ENCODE measurements at places on chromosomes 1 and 21. TPM values are rescaled to one million over a fixed set of nuclear protein-coding genes. Genes with fewer than 3 reads are reported as not detected.
A peak's percentile ranks its signal among the peaks of the same experiment; 100 is the strongest.

Gene TMEM50B
- 42.5 TPM for total RNA-seq

- no peak for DNase-seq
- no peaks in the 10 kb centered on the region for H3K36me3 ChIP-seq
- H3K4me1 ChIP-seq, result no peaks in the 10 kb centered on the region
- no peak overlapping the region for H3K27ac ChIP-seq
- H3K27me3 ChIP-seq, result no peaks in the 10 kb centered on the region
Observed at GRCh38 chr1:7899741-7900140, 40.9 kb downstream of the TNFRSF9 start.

GRCh38 chr1:161304927-161305866, 4.6 kb downstream of the MPZ start:
- no peaks in the 10 kb centered on the region for H3K27me3 ChIP-seq
- peak overlapping the region; percentile 3 for H3K27ac ChIP-seq
- H3K4me3 ChIP-seq, result peak overlapping the region; percentile 54
- H3K36me3 ChIP-seq, result no peaks in the 10 kb centered on the region
- DNase-seq, result no peak

Gene KCNJ10
- not detected for total RNA-seq

Gene RXRG
- not detected for total RNA-seq

DNA sequence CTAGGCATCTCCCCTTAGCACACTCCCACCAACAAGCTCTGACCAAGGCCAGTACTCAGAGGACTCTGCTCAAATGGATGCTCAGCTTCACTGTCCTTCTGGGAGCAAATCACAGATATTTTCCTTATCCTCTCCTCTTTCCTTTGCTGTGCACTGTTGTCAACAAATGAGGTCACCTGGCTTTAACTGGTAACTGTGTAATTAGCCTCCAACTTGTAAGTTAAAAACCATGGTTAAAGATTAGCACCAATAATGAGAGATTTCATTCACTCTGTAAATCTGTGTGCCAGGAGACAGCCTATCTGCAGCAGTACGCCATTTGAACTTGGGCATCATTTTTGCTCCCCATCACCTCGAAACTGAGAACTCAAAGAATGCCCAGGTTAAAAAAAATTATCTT, 149.5 kb downstream of the GABPA start:
- H3K4me1 ChIP-seq, result no peaks in the 10 kb centered on the region
- H3K4me3 ChIP-seq, result no peak overlapping the region
- no peaks in the 10 kb centered on the region for H3K27me3 ChIP-seq
- peaks cover 5% of the 10 kb centered on the region for H3K36me3 ChIP-seq
- H3K27ac ChIP-seq, result no peak overlapping the region
- no peak for DNase-seq

GRCh38 chr1:35112668-35113067, 33.5 kb downstream of the ZMYM1 start:
- H3K4me3 ChIP-seq, result no peak overlapping the region
- H3K4me1 ChIP-seq, result no peaks in the 10 kb centered on the region
- H3K27ac ChIP-seq, result no peak overlapping the region
- DNase-seq, result no peak

Gene PERM1
- total RNA-seq, result not detected

GRCh38 chr1:18137759-18138345, 30.3 kb downstream of the IGSF21 start:
- no peak overlapping the region for H3K27ac ChIP-seq
- peaks cover 7% of the 10 kb centered on the region for H3K4me1 ChIP-seq
- no peaks in the 10 kb centered on the region for H3K27me3 ChIP-seq
- no peaks in the 10 kb centered on the region for H3K36me3 ChIP-seq

GRCh38 chr1:40796939-40797667, 13.5 kb downstream of the KCNQ4 start:
- DNase-seq, result no peak
- H3K36me3 ChIP-seq, result no peaks in the 10 kb centered on the region
- no peak overlapping the region for H3K4me3 ChIP-seq
- H3K4me1 ChIP-seq, result peaks cover 29% of the 10 kb centered on the region
- H3K27ac ChIP-seq, result peak overlapping the region; percentile 18

GRCh38 chr21:35366394-35367080, 317.4 kb upstream of the RUNX1 start:
- peaks cover 12% of the 10 kb centered on the region for H3K4me1 ChIP-seq
- no peak for DNase-seq
- no peaks in the 10 kb centered on the region for H3K36me3 ChIP-seq
- H3K4me3 ChIP-seq, result no peak overlapping the region
- H3K27me3 ChIP-seq, result no peaks in the 10 kb centered on the region

DNA sequence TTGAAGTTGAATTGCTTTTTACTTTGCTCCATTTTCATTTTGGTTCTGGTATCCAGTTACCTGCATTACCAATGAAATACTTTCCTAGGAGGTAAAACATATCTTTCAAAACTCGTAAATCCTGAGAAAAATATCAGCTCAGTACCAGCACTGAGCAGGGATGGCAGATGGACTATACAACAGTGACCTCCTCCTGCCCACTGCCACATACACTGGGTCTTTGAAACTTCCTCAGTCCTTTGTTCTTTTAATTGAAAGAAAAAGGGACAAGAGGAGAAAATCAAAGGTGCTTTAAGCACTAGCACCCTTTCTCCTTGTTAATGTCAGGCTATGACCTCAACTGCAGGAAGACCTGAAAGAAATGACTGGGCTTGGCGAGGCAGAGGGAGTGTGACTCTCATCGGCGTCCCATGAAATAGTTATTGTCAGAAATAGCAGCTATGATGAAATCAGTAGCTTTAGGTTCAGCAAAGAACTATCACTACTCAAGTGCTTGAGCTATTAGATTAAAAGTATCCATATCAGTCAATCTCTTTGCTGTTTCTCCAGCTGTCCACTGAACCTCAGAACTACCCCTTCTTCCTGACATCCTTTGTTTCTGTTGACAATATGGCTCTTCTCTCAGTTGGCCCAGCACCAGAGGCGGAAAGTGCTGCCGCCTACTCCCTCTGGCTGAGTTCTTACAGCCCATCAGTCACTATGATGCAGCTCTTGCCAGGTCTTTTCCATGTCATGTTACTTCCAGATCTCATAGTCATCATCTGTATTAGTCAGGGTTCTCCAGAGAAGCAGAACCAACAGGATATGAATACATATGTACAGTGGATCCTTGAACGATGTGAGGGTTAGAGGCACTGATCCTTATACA, 207.0 kb upstream of the MAP1LC3C start:
- H3K4me3 ChIP-seq, result no peak overlapping the region
- H3K27ac ChIP-seq, result no peak overlapping the region
- no peak for DNase-seq
- H3K4me1 ChIP-seq, result no peaks in the 10 kb centered on the region
- no peaks in the 10 kb centered on the region for H3K36me3 ChIP-seq

- H3K27ac ChIP-seq, result peak overlapping the region; percentile 53
- no peaks in the 10 kb centered on the region for H3K27me3 ChIP-seq
- no peak for DNase-seq
- H3K4me1 ChIP-seq, result peaks cover 17% of the 10 kb centered on the region
Observed at GRCh38 chr21:46116776-46117585, 19.1 kb downstream of the COL6A2 start.

Data from vagina (tissue), 2 donors.